ENCODE measurements at places on chromosomes 2 and 18.

- no peak for DNase-seq
Observed at GRCh38 chr18:2108591-2108990, 462.7 kb downstream of the METTL4 start.

- no peak for DNase-seq
Observed at GRCh38 chr18:31825772-31826171, 65.1 kb upstream of the SLC25A52 start.

DNA sequence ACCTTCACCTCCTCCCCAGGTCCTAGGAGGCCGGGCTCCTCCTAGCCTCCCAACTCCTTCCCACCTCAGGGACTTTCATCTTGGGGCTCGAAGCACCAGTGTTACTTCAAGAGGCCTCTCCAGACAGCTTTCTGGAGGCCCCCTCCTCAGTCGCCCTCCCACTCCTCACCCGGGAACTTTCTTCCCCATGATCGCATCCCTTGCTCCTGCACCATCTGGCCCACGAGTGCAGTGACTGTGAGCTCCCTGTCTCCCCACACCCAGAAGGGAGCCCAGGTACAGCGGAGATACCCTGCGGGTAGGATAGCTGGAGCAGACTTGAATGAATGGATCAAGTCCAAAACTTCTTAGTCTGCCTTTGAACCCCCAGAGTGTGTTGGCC lies 6.1 kb downstream of the ERFE start:
- no peak for DNase-seq

GRCh38 chr2:68336192-68336591 lies 16.4 kb upstream of the CNRIP1 start:
- DNase-seq, result no peak

DNA sequence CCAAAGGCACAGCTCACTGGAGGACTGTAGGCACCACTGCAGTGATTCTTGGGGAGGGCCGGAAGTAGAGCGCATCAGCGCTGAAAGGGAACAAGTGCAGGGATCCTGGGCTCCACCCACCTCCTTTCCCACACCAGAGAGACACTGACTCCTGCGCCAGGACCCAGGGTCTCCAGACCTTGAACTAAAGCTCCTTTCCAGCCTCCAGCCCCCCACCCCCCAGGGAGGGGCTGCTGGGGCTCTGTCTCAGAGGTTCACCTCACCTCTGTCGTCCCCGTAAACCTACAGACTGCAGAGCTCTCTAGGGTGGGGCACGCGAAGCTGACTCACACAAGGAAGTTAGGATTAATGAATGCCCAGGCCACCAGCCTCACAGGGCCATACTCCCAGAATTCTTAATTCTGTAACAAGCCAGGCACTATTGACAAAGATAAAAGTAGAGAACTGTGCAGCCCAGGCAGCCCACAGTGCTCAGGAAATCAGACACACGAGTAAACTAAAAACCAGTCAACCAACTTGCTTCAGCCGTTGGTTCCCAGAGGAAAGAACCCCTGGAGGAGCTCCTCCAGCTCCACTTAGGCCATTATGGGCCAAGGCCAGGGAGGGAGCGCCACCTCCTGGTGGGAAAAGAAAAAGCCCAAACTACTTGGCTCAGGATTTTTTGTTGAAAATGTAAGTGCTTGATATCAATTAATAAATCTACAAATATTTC lies 45.1 kb upstream of the ACAA2 start:
- peak; percentile 78 for DNase-seq

DNA sequence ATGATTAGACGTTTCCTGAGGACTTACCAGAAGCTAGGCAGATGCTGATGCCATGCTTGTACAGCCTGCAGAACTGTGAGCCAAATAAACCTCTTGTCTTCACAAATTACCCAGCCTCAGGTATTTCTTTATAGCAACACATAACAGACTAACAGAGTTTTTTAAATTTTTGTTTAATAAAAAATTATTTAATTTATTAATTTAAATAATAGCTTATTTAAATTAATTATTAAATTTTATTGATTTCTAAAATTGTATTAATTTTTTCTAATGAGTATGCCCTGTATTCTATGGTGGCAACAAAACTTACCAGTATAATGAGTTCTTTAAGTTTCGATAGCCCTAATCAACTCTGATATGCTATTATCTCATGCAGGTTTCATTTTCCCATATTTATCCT lies 259.8 kb downstream of the IKZF2 start:
- no peak for DNase-seq

GRCh38 chr2:20001361-20001863 lies 11.1 kb downstream of the MATN3 start:
- DNase-seq, result no peak

- DNase-seq, result no peak
Observed at GRCh38 chr2:23367760-23368159, 17.2 kb upstream of the KLHL29 start.

GRCh38 chr2:99184811-99185210 lies 3.8 kb downstream of the MRPL30 start:
- DNase-seq, result no peak

GRCh38 chr2:15853903-15854302 lies 86.4 kb upstream of the MYCN start:
- DNase-seq, result no peak

DNA sequence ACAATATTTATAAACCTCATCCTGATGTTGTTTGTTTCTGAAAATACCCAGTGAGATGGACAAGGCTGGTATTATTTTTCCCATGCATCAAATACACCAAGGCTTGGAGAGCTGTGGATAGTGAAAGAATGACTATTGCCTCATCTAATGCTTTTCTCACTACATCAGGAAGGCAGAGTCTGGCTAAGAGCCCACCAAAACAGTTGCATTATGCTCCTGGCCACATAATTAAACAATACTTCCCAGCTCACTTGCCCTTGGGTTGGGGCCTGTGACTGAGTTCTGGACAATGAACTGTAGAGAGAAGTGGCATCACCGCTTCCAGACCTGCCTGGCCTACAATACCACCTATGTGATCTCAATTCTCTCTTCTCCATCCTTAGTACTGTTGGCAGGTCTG lies 46.4 kb upstream of the REEP1 start:
- no peak for DNase-seq
